CD8-positive, alpha-beta T cell (primary cell): ENCODE measurements at places on chromosomes 3 and 15.

DNA sequence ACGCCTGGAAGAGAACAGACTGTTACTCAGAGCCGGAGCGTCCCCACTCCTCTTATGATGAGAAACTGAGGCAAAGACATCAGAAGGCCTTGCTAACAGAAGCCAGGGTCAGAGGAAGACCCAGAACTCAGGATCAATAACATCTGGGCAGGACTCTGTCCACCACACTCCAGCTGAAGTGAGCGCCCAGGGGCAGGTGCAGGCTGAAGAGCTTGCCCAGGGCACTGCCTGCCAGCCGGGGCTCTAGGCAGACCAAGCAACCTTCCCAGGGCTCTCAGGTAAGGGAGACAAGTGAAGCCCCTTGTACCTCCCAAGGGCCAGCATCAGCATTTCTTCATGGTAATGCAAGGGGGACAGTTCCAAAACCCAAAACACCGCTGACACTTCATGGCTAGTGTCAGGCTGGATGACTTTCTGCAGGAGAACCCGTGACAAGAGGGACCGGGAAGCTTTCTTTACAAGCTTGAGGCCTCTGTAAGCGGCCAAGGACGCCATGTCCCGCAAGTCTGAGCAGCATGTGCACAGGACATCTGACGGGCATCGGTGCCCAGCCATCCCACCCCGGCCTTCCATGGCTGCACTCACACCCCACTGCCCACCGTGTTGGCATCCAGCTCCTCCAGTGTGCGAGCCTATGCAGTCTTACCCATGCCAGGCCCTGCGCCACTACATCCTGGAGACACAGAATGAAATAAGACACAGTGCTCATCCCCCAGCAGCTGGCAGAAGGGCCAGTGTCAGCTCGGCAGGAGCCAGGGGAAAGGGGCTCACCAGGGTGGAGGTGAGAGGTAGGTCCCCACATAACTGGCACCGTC lies 14.1 kb downstream of the XXYLT1 start:
- no peak for DNase-seq

- DNase-seq: peak; percentile 19
Measured at GRCh38 chr15:64634027-64634426, 141.4 kb downstream of the RBPMS2 start.

- no peak for DNase-seq
Measured at GRCh38 chr3:30311781-30312180, 294.6 kb upstream of the TGFBR2 start.

DNA sequence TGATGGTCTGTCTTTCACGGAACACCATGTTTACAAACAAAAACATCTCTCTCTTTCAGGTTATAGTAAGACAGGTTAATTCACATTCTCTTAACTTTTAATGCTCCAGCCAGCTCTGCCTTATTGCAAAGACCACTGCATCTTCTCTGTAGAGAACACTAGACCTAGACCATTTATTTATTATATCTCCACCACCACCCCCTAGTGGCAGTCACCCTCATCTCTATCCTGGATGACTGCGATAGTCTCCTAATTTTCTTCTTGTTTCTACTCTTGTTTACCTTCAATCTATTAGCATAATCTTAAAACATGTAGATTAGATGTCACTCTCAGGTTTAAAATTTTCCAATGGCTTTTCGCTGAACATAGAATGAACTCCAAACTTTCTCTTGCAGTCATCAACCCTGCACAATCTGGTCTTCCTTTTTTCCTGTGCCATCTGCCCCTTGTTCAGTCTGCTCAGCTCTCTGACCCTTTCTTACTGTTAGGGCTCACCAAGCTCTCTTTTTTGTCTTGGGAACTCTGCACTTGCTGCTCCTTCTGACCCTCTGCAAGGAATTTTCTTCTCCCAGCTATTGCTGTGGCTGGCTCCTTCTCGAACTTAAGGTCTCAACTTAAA lies 155.6 kb downstream of the SQOR start:
- DNase-seq: no peak

DNA sequence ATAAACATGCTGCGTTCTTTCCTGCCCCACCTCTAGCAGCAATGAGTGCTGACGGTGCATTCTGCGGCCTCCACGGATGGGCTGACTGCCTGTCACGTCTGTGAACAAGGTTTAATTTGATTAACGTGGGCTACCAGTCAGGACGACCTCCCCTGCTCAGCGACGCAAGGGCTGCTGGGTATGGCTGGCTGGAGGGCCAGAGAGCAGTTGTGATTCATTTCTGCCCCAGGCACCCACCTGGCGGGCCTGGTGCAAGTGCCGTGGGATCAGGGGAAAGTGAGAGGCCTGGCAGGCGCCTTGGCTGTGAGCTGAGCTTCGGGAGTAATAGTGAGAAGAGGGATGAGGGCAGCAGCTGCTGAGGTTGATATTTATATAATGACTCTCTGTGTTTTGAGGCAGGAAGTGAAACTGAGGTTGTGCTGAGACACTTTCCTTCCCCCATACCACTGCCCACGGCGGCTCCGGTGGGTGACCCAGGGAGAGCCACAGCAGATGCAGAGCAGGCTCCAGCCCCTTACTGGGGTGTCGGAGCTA lies 190.4 kb upstream of the BCL6 start:
- peak; percentile 53 for DNase-seq

DNA sequence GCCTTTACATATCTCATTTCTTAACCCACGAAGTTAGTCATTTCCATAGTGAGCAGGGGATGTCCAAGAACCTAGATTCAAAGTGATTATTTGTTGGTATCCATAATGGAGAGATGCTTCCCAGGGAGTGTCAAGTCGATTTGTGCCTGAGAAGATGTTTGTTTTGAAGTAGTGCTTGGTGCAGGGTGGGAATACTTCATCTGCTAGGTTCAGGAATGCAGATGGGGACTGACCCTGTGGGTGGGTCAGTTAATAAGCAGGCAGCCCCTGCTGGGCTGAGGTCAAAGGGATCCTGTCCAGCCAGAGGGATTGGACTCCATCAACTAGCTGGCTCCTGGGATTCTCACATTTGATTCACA lies 44.1 kb upstream of the VILL start:
- no peak for DNase-seq

GRCh38 chr3:138289260-138289659 lies 40.4 kb downstream of the NME9 start:
- no peak for DNase-seq

- DNase-seq: no peak
Measured at GRCh38 chr3:184039414-184039813, 7.9 kb downstream of the HTR3D start.

GRCh38 chr3:132926098-132926497 lies 112.1 kb upstream of the TMEM108 start:
- DNase-seq: no peak

GRCh38 chr3:45647148-45647619 lies 42.0 kb upstream of the SACM1L start:
- no peak for DNase-seq

DNA sequence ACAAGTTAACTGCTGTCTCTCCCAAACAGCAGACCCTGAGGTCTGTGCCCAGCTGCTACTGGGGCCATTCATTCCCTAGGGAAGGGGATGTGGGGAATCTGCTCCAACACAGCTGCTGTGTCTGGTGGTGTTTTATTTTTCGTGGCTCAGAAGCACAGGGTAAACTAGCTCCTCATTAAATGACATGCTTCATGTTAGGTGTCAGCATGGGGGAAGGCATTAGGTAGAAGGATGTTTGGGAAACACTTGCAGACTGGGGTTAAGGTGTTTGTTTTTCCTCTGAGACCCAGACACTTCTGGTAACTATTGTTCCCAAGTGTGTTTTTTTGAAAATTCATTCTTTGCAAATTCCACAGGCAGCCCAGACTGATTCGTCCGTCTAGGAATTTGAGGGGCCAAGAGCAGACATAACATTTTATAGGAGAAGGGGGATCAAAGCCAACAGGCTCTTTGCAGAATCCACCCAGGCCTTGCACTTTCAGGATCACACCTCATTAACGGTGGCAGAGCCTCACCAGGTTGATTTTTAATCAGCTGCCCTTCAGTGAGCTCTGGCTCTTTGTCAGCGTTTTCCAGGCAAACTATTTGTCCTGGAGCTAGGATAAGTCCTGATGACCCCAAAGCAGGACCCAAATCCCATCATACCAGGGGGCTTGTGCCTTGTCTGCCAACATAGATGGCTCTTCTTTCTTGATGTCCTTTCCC lies 65.4 kb upstream of the ITGA11 start:
- DNase-seq: no peak

DNA sequence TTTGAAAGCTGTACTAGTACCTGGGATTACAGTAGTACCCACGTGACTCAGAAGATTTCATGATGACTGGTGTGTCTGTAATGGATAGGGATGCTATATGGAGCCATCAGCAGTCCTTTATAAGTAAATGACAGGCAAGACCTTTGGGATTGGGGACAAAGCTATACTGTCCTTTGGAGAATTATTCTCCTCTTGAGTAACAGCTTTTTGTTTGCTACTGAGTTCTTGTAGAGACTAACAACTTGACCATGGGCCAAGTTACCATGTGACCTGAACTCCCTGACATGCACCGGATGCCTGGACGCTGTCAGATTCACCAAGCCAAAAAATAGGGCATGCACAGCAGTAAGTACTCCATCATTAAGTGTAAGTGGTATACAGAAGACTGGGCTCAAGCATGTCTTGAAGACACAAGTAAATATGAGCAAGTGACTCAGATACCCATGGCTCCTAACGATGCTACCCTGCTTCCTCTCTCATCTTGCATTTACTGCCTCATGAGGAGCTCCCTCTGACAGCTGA lies 12.9 kb downstream of the SEC11A start:
- DNase-seq: no peak
